WTC11 (cell line): ENCODE measurements at places on chromosomes 12 and 14. TPM values are rescaled to one million over a fixed set of nuclear protein-coding genes. Genes with fewer than 3 reads are reported as not detected.

DNA sequence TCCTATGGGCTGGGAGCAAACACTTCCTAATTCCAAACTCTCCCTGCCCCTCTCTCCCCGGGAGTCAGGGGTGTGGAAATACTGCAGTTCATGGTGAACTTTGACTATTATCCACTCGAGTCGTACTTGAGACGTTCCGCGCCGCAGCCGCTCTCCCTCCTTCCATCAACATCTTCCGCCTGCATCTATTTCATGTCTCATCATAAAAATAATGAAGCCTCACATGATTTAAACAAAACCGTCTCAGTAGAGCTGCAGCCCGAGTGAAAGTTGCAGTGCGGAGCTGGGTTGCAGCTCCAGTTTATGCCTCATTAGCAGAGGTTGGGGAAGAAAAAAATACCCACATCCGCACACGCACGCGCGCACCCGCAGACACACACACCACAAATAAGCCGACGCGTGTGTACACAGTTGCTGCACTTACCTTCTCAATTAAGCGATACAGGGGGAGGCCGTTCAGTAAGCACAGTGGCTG, 283 bp downstream of the LMO3 start:
- H3K4me1 ChIP-seq = peaks cover 74% of the 10 kb centered on the region
- H3K36me3 ChIP-seq = no peaks in the 10 kb centered on the region
- no peak overlapping the region for H3K27ac ChIP-seq
- DNase-seq = no peak

DNA sequence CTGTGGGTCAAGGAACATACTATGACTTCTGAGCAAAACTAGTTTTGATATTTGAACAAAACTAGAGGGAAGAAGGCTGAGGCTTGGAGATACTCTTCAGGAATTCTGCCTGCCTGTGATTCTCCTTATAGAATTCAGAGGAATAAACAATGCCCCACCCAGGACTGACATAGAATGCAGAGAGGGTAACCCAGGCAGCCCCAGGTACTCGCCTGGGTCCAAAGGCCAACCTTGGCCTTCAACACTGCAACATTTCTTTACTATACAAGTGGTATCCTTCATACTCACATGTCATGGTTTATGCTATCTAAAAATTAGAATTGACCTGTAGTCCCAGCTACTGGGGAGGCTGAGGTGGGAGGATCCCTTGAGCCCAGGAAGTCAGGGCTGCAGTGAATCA, 217.0 kb upstream of the FOXN3 start:
- peaks cover 35% of the 10 kb centered on the region for H3K4me1 ChIP-seq
- no peak for DNase-seq
- H3K4me3 ChIP-seq = no peak overlapping the region
- no peak overlapping the region for H3K27ac ChIP-seq
- H3K27me3 ChIP-seq = peaks cover 10% of the 10 kb centered on the region; the same call in 1 of the 2 replicates

- H3K4me1 ChIP-seq = no peaks in the 10 kb centered on the region
- peaks cover 4% of the 10 kb centered on the region; the same call in 1 of the 2 replicates for H3K36me3 ChIP-seq
- H3K27me3 ChIP-seq = no peaks in the 10 kb centered on the region
- H3K4me3 ChIP-seq = no peak overlapping the region
Observed at GRCh38 chr12:40634517-40635131, 57.6 kb upstream of the CNTN1 start.

DNA sequence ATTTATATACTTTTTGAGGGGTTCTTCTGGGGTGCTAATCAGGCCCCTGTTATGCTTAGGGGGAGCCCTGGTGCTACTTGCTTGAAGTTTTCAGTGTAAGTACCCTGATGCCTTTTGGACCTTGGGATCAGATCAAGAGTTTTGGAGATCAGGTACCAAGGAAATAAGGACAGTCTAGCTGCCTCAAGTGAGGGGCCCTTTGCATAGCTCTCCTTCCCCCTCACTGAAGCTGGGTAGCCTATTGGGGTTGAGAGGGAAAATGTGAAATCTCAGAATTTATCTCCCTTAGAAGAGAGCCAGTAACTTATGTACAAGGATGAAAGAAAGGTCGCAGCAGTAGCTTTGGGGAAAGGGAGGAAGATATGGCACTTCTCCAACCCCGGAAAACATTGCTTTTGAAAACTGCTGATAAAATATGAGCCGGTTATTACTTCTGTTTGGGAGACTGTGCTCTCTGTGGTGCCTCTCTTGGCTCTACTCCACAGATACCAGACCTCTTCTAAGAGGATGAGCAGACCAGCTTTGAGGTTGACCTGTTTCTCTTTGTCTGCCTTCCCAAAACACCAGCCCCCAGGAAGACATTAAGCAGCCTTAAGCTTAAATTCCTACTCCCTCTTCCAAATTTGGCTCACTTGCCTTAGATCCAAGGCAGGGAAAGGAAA, 8.8 kb upstream of the AMHR2 start:
- peaks cover 20% of the 10 kb centered on the region for H3K36me3 ChIP-seq
- peaks cover 21% of the 10 kb centered on the region for H3K4me1 ChIP-seq
- no peak overlapping the region for H3K27ac ChIP-seq
- H3K27me3 ChIP-seq = no peaks in the 10 kb centered on the region

GRCh38 chr12:93889516-93890212, 212.5 kb downstream of the CRADD start:
- no peak overlapping the region for H3K27ac ChIP-seq
- H3K27me3 ChIP-seq = no peaks in the 10 kb centered on the region
- H3K4me3 ChIP-seq = no peak overlapping the region
- DNase-seq = no peak
- no peaks in the 10 kb centered on the region for H3K36me3 ChIP-seq

- no peak overlapping the region for H3K4me3 ChIP-seq
- no peaks in the 10 kb centered on the region for H3K36me3 ChIP-seq
- H3K27ac ChIP-seq = no peak overlapping the region
- DNase-seq = no peak
Observed at GRCh38 chr12:87047691-87048090, 791.5 kb upstream of the MGAT4C start.

- no peak overlapping the region for H3K4me3 ChIP-seq
- no peak overlapping the region for H3K27ac ChIP-seq
- H3K27me3 ChIP-seq = 0 out of 2 replicates have a peak, but pooled peaks cover 6% of the 10 kb centered on the region
- peaks cover 8% of the 10 kb centered on the region for H3K4me1 ChIP-seq
Observed at GRCh38 chr12:18158774-18159557, 69.0 kb upstream of the RERGL start.

DNA sequence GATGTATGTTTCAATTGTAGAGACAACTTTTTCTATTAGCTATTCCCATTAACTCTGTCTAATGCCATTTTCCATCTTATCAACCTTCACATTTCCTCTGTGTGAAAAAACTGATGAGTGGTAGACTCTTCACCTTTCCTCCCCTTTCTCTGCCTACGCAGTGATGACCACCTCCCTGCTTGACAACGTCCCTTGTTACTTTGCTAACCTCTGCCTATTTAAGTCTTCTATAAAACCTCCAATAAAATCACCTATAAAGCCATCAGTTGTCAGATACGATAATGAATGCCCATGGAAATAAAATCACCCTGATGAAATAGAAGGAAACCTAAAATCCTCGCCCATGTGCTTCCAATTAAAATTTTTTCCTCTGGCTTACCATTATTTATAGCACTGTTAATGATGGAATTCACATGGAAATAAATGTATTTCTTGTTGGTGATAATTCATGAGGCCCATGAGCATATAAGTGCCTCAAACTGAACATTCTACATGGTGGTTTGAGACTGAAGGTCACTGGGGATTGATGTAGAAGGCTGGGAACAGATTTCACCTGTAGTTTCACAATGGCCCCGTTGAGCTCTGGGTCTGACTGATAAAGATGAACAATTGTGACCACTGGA, 1454.0 kb upstream of the SEL1L start:
- H3K36me3 ChIP-seq = no peaks in the 10 kb centered on the region
- no peaks in the 10 kb centered on the region; the same call in 1 of the 2 replicates for H3K27me3 ChIP-seq
- no peak overlapping the region for H3K27ac ChIP-seq
- DNase-seq = no peak
- H3K4me1 ChIP-seq = no peaks in the 10 kb centered on the region
- no peak overlapping the region for H3K4me3 ChIP-seq

DNA sequence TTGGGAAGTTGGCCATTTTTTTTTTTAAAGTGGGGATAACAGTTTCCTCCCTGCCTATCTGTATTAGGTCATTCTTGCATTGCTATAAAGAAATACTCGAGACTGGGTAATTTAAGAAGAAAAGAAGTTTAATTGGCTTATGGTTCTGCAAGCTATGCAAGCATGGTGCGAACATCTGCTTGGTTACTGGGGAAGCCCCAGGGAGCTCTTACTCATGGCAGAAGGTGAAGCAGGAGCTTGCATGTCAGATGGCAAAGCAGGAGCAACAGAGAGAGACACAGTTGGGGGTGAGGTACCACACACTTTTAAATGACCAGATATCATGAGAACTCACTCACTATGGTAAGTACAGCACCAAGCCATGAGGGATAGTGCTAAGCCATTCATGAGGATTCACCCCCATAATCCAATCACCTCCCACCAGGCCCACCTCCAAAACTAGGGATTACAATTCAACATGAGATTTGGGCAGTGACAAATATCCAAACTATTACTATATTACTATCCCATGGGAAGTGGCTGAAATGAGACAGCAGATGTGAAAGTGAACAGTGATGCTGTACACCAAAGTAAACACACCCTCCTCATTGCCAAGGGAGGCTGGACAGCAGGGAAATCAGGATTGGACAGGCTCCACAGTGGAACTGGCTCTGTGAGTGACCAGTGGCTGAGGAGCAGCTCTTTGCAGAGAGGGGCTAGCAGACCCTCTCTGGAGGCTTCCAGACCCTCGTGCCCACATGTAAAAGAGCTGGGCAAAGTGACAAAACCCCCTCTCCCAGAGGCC, 40.5 kb downstream of the CRACR2A start:
- H3K27me3 ChIP-seq = no peaks in the 10 kb centered on the region; the same call in 1 of the 2 replicates
- no peak for DNase-seq
- H3K27ac ChIP-seq = no peak overlapping the region
- no peaks in the 10 kb centered on the region for H3K36me3 ChIP-seq

DNA sequence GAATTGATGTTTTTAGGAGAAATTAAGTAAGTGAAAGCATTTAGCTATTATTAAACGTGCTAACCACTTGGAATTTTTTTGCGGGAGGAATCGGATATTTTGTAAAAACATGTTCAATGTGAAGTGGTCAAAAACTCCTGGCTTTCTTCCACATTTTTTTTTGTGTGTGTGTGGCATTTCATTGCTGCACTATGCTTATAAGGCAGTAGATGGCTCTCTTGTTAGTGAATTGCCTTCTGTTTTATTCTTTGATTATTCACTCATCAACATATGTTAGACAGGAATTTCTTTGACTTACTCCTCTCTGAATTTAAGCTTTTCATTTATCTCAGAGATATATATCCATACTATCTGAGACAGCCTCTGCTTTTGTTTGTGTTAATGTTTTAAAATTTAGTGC, 71.3 kb downstream of the DERA start:
- H3K36me3 ChIP-seq = no peaks in the 10 kb centered on the region
- no peaks in the 10 kb centered on the region for H3K27me3 ChIP-seq
- DNase-seq = no peak
- peaks cover 20% of the 10 kb centered on the region for H3K4me1 ChIP-seq

GRCh38 chr12:60349232-60349978, 753.6 kb downstream of the SLC16A7 start:
- H3K36me3 ChIP-seq = no peaks in the 10 kb centered on the region
- H3K27ac ChIP-seq = no peak overlapping the region
- H3K27me3 ChIP-seq = no peaks in the 10 kb centered on the region
- DNase-seq = no peak
- no peaks in the 10 kb centered on the region for H3K4me1 ChIP-seq
- no peak overlapping the region for H3K4me3 ChIP-seq

GRCh38 chr14:74459976-74460375, 33.1 kb downstream of the NPC2 start:
- H3K4me3 ChIP-seq = no peak overlapping the region
- H3K27ac ChIP-seq = no peak overlapping the region
- H3K36me3 ChIP-seq = peaks cover 6% of the 10 kb centered on the region
- DNase-seq = no peak

DNA sequence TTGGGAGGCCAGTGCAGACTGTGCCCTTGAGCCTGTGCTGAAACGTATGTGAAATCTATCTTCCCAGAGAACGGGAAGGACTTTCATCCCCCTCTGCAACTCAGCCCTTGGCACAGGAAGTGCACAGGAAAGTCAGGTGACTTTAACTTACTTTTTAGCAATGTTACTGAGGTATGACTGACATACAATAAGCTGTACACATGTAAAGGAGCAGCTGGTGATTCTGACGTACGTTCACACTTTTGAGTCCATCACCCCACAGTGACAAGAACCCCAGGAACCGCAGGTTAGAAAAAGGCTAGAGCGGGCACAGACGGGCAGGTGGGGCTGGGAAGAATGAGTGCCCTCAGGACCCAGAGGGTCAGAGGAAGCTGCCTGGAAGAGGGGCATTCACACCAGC, 48.0 kb downstream of the ARL6IP4 start:
- no peak overlapping the region; the same call in 1 of the 2 replicates for H3K27ac ChIP-seq
- no peaks in the 10 kb centered on the region for H3K27me3 ChIP-seq

DNA sequence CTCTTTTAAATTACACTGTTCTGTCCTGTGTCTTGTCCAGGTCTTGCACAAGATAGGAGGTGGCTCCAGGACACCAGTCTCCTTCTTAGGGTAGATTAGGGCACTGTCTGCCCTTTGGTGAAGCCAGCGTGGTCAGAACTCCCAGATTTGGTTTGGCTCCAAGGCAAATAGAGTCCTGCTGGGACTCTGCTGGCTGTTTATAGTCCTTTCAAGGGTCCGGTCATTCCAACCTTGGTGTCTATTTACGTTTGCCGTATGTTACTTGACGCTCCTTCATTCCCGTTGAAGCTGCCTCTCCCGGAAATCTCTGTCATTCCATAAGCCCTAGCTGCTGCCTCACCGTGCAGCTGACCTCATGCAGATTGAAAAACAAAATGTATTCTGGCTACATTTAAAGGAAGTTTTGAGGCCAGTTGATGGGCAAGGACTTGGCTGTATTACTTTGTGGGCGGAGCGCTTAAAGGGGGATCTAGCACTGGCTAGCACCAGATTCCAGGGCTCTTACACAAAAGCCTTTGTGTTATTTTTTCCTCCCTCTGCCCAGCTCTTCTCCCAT, 180.6 kb downstream of the AKAP6 start:
- peaks cover 5% of the 10 kb centered on the region; the same call in 1 of the 2 replicates for H3K4me1 ChIP-seq
- no peak for DNase-seq
- H3K27me3 ChIP-seq = no peaks in the 10 kb centered on the region
- H3K27ac ChIP-seq = no peak overlapping the region
- no peak overlapping the region for H3K4me3 ChIP-seq

The KRT7 gene
- 10.6 to 11.5 TPM (median 11.4 TPM) in 3 replicates for total RNA-seq

The GALNT8 gene
- total RNA-seq = 6.0 to 8.8 TPM (median 7.2 TPM) in 3 replicates

The HCFC2 gene
- 1.6 to 2.1 TPM (median 1.6 TPM) in 3 replicates for total RNA-seq

The C14orf39 gene
- 1.9 to 2.5 TPM (median 2.5 TPM) in 3 replicates for total RNA-seq

The KMT2D gene
- 100 to 104 TPM (median 101 TPM) in 3 replicates for total RNA-seq

The RERGL gene
- 0.18 TPM in 1 of 3 replicates, not detected in the others for total RNA-seq
